ENCODE measurements at places on chromosomes 11 and 22.

DNA sequence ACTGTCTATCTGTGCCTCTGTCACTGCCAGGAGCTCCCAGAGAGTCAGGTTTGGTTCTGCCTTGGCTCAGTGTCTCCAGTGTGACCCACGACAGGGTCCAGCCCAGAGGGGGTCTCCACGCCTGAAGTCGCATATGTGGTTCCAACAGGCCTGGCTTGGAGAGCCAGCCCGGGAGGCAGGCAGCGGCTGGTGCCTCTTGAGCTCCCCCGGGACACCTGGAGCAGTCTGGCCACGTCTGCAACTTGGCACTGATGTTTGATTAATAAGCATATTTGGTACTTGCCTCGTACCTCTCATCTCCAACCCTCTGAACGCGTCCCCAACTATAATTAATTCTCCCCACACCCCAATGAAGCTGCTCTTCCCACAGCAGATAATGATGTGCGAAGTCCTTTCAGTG lies 31.7 kb upstream of the SHISAL1 start:
- no peak for DNase-seq

GRCh38 chr11:27864091-27864491 lies 163.8 kb upstream of the BDNF start:
- no peak for DNase-seq

DNA sequence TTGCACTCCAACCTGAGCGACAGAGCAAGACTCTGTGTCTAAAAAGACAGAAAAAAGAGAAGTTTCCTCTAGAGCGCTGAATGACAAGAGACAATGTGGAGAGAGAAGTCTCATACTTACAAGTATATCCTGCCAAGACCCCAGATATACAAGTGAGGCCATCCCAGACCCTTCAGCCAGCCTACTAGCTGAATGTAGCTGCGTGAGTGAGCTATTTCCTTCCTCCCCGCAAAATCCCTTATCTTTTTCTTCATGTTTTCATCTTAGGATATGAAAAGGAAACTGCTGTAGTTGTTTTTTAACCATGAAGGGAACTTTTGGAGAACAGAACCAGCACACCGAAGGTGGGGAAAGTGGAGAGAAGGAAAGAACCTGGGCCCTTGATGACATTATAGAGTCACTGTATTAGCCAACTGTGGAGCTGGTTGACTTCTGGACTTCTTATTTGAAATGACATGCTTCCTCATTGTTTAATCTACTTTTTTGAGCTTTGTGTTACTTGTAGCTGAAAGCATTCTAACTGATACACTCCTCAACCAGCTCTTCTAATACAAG lies 4.4 kb upstream of the DDX17 start:
- no peak for DNase-seq

DNA sequence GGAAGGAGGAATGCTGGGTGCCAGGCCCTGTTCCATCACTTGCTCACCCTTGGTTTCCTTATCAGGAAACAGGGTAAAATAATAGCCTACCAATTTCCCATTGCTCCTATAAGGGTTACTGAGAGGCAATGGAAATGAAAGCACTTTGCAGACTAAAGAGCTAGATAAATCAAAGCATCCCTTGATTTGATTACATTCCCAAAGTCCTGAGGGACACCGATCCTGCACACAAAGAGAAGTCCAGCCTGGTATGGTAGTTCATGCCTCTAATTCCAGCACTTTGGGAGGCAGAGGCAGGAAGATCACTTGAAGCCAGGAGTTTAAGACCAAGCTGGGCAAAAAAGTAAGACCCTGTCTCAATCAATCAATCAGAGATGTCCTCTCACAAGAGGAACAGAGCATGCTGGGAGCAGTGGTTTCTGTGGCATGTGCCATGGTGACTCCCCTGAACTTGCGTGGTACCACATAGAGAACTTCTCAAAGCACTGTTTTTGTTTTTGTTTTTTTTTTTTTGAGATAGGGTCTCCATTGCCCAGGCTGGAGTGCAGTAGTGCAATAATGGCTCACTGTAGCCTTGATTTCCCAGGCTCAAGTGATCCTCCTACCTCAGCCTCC lies 10.7 kb downstream of the TBC1D10A start:
- no peak for DNase-seq

GRCh38 chr11:60396382-60396781 lies at the start of gene MS4A14:
Gene MS4A14 (plus strand): TSS chr11:60396459. CDS start chr11:60396579, 120 bp downstream.
- no peak for DNase-seq

DNA sequence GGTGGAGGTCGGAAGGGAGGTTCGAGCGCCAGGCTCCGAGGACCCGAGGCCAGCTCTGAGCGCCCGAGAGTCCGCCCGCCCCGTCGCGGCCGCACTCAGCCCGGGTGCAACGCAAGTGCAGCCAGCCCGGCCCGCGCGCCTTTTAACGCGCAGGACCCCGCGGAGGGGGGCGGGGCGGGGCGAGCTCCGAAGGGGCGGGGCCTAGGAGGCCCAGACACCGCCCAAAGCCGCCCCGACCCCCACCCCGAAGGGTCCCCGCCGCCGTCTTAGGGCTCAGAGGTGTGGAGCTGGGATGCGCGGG lies at the start of gene PHOX2A:
TSS of gene PHOX2A (minus strand) at position 117 of the 301 bp plus-strand sequence. CDS start 172 bp downstream, outside the sequence.
- no peak for DNase-seq

- DNase-seq = no peak
Measured at GRCh38 chr22:45468872-45469271, 33.8 kb upstream of the FBLN1 start.

- DNase-seq = no peak
Measured at GRCh38 chr11:103016031-103016430, 60.5 kb upstream of the MMP13 start.

GRCh38 chr22:49055406-49055805 lies 772.3 kb downstream of the BRD1 start:
- DNase-seq = no peak

DNA sequence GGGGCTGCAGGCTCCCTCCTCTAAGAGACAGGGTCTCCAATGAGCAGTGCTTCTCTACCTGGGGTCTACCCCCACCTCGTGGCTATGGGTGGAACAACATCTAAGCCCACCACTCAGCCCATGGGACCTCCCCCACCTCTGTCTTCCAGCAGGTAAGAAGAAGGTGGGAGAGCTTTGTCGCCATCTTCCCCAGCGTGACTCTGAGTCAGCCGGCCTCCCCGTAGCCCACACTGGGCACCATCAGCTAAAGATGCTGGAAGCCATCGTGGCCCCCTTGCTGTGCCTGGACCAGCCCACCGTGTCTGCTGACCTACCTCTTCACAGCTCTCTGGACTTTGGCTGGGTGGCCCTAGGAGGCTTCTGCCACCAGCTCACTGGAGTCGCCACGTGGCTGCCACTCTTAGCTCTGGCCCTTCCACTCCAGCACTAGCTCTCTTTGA lies 944 bp downstream of the C11orf86 start:
- no peak for DNase-seq

GRCh38 chr11:66365166-66365565 lies 6.4 kb downstream of the SLC29A2 start:
- DNase-seq = no peak
